ENCODE measurements at places on chromosomes 13 and 19.
A peak's percentile ranks its signal among the peaks of the same experiment; 100 is the strongest.

- no peaks in the 10 kb centered on the region for H3K4me1 ChIP-seq
- no peak overlapping the region for H3K4me3 ChIP-seq
- H3K27me3 ChIP-seq: no peaks in the 10 kb centered on the region
Measured at GRCh38 chr13:40329781-40330485, 336.5 kb downstream of the FOXO1 start.

DNA sequence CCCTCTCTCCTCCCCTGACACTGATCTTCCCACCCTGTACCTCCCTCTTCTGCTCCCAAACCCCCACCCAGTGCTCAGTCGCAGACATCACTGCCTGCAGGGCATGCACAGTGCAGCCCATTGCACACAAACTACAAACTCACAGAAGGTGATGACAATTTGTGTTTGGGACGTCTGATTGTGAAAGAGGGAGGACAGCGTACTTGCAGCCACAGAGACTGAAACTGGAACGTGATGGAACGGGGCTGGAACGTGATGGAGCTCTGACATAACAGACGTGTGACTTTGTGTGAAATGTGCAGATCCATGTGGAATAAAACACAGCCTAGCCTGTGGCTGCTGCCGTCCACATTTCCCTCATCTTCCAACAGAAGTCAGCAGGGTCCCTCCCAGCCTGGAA, 57.3 kb upstream of the CEACAM8 start:
- H3K27me3 ChIP-seq: no peaks in the 10 kb centered on the region
- DNase-seq: no peak
- no peaks in the 10 kb centered on the region for H3K4me1 ChIP-seq
- H3K36me3 ChIP-seq: no peaks in the 10 kb centered on the region

- no peaks in the 10 kb centered on the region for H3K36me3 ChIP-seq
- H3K27ac ChIP-seq: no peak overlapping the region
- H3K4me1 ChIP-seq: no peaks in the 10 kb centered on the region
- no peak for DNase-seq
- H3K4me3 ChIP-seq: no peak overlapping the region
Measured at GRCh38 chr19:10299545-10300458, 9.8 kb downstream of the ZGLP1 start.

- H3K36me3 ChIP-seq: no peaks in the 10 kb centered on the region
- no peak overlapping the region for H3K4me3 ChIP-seq
- no peaks in the 10 kb centered on the region for H3K27me3 ChIP-seq
Measured at GRCh38 chr19:15748239-15748638, 10.5 kb downstream of the OR10H3 start.

DNA sequence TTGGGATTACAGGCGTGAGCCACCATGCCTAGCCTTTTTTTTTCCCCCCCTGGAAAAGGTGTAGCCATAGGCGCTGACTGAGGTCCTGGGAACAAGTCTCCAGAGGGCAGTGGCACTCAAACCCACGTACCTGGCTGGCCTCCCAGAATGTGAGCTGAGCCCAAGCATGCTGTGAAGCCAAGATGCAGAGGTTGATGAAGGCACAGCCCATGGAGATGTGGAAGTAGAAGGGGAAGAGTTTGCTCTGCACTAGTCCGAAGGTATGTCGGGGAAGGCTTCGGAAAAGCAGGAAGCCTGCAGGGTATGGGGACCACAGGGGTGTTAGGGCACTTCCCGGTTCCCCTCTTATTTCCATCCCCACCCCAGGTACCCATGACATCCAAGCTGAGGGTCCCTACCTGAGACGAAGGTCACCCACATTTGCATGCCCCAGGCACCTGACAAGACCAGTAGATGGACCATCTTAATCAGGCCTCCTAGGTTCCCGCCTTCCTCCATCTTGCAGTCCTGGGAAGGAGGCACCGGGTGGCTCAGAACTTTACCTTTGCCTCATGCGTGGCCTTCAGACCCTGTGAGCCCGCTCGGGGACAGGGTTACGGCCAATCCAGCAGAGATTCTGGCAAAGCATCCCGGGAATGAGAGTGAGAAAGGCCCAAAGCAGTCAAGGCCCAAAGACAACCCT, 805 bp downstream of the TMEM205 start:
- peak overlapping the region; percentile 94 for H3K4me3 ChIP-seq
- H3K27ac ChIP-seq: peak overlapping the region; percentile 94
- no peak for DNase-seq

- H3K36me3 ChIP-seq: no peaks in the 10 kb centered on the region
- H3K27me3 ChIP-seq: no peaks in the 10 kb centered on the region
Measured at GRCh38 chr13:90270226-90270625, 1077.3 kb upstream of the MIR17HG start.

DNA sequence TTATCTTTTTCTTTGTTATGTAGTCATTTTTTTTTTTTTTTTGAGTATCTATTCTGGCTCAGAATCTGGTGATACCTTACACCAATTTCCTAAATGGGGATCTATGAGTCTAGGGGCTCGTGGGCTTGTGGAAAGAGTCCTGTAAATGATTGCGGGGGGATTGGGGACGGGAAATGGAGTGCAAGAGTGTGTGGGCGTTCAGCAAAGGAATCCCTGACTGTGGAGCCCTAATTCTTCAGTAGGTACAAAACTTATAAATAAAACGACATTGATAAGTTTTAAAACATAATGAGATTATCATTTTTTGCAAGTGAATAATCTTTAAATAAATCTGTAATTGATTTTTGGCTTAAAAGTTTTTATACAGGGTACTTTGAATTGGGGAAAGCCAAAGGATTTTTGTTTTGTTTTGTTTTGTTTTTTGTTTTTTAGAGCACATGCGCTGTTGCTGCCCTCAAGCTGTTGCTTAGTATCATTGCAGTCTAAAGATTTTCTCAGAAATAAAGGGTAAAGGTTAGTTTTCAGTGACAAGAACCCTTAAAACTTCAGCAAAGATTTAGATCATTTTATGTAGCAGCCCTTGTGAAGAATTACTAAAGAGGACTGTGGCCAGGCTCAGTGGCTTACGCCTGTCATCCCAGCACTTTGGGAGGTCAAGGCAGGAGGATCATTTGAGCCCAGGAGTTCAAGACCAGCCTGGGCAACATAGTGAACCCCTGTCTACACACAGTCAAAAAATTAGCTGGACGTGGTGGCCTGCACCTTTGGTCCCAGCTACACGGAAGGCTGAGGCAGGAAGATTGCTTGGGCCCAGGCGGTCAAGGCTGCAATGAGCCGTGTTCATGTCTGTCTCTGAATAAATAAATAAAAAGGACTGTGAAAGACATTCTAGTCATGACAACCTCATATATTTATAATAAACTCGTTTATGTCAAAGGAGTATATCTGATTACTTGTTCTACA, 1.7 kb downstream of the ERCC5 start:
- no peaks in the 10 kb centered on the region for H3K4me1 ChIP-seq
- peak overlapping the region; percentile 70 for H3K4me3 ChIP-seq
- no peak for DNase-seq
- no peaks in the 10 kb centered on the region for H3K36me3 ChIP-seq
- H3K27ac ChIP-seq: peak overlapping the region; percentile 95

DNA sequence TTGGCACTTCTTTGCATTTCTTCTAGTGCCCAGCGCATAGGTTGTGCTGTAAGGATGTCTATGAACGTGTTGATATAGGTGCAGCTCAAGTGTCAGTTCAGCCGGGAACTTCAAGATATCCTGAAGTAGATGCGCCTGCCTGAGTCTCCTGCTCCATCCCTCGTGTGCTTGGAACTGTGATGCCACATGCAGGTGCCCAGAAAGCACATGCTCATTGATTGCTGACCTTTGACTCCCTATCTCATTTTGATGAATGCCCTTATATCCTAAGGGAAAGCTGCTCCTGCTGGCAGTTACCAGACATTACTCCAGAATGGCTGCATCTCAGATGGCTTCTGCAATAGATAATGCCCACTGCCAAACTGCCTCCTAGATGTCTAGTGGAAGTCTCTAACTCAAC, 40.9 kb downstream of the CBY2 start:
- H3K4me1 ChIP-seq: no peaks in the 10 kb centered on the region
- no peaks in the 10 kb centered on the region for H3K27me3 ChIP-seq
- no peak for DNase-seq
- no peak overlapping the region for H3K27ac ChIP-seq

DNA sequence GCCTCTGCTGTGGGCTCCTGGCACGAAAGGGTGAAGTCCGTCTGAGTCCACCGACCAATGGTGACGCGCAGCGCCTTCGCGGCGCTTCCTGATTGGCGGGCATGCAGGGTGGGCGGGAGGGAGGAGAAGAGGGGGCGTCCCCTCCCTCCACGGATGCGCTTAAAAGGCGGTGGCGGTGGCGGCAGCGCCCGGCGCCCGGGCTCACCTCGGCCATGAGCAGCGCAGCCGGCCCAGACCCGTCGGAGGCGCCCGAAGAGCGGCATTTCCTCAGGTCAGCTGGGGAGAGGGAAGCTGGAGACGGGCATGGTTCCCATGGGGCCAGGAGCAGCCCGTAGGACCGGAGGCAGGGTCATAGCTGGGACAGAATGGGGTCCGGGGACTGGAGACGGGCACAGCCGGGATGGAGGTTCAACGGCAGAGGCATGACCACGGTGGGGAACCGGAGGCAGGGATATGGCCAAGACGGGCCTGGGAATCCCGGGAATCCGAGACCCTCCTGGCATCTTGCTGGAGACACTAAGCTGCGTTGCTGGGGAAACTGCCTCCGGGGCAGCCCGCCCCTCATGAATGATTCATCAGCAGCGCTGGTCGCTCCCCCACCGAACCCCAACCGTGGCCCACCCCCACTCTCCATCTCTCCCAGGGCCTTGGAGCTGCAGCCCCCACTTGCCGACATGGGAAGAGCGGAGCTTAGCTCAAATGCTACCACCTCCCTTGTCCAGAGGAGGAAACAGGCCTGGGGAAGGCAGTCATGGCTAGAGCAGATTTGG, at the start of gene YJEFN3:
YJEFN3 (plus strand) TSS at position 191 of the 770 bp plus-strand sequence; CDS start at position 213, 22 bp downstream.
- H3K36me3 ChIP-seq: no peaks in the 10 kb centered on the region
- H3K4me3 ChIP-seq: no peak within 1 kb of the TSS
- no peaks in the 10 kb centered on the region for H3K27me3 ChIP-seq
- no peak within 1 kb of the TSS for H3K27ac ChIP-seq
- no peaks in the 10 kb centered on the region for H3K4me1 ChIP-seq
- no peak for DNase-seq

GRCh38 chr13:110246530-110246929, 60.4 kb downstream of the COL4A1 start:
- peak overlapping the region; percentile 91 for H3K27ac ChIP-seq
- H3K27me3 ChIP-seq: no peaks in the 10 kb centered on the region
- H3K36me3 ChIP-seq: no peaks in the 10 kb centered on the region
- peaks cover 15% of the 10 kb centered on the region for H3K4me1 ChIP-seq
- peak; percentile 13 for DNase-seq

DNA sequence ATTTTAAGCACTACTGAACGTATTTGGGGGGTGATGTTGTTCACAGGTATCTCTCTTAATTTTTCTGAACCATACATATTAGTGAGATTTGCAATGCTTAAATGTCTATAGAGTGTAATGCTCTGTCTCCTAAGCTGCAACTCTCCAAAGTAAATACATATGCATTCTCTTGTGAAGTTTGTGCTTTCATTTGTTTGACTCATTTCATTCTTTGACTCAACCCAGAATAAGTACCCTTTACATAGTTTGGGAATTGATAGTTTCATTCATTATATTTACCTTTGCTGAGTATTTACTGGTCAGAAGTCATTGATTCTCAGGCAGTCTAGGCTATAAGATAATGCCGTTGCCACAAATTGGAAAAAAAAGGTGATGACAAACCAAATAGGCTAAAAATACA, 406.9 kb downstream of the FGF9 start:
- no peak overlapping the region for H3K4me3 ChIP-seq
- no peaks in the 10 kb centered on the region for H3K27me3 ChIP-seq
- no peaks in the 10 kb centered on the region for H3K4me1 ChIP-seq
- no peaks in the 10 kb centered on the region for H3K36me3 ChIP-seq
- H3K27ac ChIP-seq: no peak overlapping the region

DNA sequence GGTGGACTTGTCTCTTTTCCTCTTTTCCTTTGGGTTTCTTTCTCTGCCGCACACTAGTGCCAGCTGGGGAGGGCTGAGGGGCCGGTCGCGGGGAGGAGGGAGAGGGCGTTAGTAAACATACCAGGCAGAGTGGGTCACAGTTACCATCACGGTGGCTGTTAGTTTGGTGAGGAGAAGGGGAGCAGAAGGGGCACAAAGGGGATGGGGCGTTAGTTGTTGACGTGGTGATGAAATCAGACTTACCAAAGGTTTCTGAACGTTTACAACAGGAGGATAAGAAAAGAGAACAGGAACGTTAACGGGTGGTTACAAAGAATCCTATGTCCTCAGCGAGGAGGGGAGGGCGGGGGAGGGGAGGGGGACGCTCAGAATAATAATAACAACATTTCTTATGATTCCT, 77.9 kb downstream of the PTPRS start:
- no peak for DNase-seq
- no peaks in the 10 kb centered on the region for H3K36me3 ChIP-seq
- H3K27me3 ChIP-seq: no peaks in the 10 kb centered on the region
- no peak overlapping the region for H3K4me3 ChIP-seq

DNA sequence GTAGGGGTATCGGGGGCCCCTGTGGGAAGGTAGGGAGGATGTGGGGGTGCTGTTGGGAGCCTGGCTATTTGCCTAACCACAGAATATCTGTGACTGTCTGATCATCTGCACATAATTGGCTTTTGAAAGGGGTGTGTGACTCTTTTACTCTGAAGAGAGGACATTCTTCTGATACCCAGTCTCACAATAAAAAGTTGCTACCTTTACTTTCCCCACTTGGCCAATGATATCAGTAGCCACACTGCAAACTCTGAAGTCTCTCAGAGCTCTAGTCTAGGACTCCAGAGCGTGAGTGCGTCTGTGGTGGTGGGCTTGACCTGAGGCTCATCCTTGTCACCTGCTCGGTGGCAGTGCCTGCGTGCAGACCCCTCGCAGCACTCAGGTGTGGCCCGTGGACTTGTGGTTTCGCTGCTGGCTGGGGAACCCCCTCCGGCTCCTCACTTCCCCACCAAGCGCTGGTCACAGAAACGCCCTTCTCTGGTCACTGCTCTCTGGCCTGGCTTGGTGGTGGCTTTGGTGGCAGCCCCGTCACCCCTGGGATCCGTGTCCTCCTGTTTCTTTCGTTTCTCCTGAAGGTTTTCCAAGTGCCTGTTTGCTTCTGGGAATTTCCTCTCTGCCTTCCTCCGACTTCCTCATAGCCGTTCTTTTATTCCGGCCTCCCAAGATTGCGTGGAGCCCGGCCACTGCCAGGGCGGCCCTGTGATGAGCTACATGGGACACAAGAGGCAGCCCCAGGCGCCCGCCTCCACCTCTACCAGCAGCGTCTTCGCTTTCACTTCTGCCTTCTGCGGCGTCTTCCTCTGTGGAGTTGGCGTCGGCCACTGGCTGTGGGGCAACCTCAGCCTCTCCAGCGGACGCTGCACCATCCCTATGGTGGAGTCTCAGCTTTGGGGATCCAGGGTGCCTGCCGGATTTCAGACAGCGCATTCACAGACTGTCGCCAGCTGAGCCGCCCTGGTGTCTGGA, 78.0 kb downstream of the ATP11A start:
- H3K36me3 ChIP-seq: no peaks in the 10 kb centered on the region
- H3K27me3 ChIP-seq: no peaks in the 10 kb centered on the region
- H3K4me3 ChIP-seq: no peak overlapping the region
- H3K27ac ChIP-seq: no peak overlapping the region
- H3K4me1 ChIP-seq: no peaks in the 10 kb centered on the region
- no peak for DNase-seq

GRCh38 chr13:78689011-78689410, 30.1 kb upstream of the OBI1 start:
- H3K27ac ChIP-seq: no peak overlapping the region
- no peaks in the 10 kb centered on the region for H3K36me3 ChIP-seq
- no peak for DNase-seq
- H3K4me3 ChIP-seq: no peak overlapping the region
- H3K4me1 ChIP-seq: no peaks in the 10 kb centered on the region

Measured in uterus (tissue), 4 donors.